ENCODE measurements at places on chromosomes 13 and 19.

GRCh38 chr13:41326661-41327060, 15.6 kb downstream of the NAA16 start:
- no peak for DNase-seq

GRCh38 chr13:36674337-36675212, 755 bp downstream of the SERTM1 start:
- DNase-seq = no peak

GRCh38 chr13:39760521-39760920, 105.1 kb downstream of the COG6 start:
- no peak for DNase-seq

DNA sequence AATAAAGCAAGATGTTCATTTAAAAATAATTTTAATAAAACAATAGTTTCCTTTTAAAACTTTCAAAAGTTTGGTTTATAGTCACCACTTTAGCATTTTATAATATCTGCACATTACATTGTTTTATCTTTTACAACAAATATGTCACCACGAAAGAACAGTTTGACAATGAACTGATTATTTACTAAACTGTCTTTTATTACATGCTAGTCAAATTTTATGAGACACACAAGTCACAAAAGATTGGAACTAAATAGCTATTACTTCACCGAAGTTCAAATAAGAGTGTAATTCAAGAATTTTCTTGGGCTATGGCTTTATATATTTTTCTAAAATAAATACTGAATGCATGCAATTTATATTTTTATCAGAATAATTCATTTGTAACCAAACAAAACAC, 57.5 kb upstream of the EEF1AKMT1 start:
- DNase-seq = no peak

All from vagina (tissue), 2 donors.